NCI-H774 (cell line): ENCODE measurements at places on chromosomes 12 and 14.
A peak's percentile ranks its signal among the peaks of the same experiment; 100 is the strongest.

DNA sequence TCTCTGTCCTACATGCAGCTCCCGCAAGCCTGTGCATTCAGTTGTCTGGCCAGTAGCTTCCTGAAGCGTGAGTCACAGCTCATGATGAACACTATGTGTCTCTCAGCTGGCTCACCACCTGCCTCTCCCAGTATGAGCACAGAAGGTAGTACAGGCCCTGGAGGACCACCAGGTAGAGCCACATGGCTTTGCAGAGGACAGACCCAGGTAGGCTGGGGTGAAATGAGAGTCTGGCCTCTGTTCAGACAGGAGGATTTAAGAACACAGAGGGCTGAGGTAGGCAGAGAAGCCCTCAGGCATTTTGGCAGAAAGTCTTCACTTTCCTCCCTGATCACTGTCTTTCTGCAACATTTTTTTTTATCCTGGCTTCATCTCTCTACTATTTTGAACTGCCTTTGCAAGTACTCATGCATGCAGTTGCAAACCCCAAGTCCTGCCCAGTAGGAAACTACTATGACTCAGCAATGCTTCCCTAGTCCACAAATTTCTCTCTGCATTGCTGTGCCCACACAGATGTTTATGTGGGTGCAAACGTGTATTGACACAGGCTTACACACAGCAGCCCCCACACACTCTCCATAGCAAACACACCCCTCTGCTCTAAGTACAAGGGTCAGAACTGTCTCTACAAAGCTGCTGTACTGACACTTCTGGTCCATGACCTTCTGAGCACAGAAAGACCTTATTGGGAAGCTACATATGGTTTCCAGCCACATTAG lies 7.2 kb upstream of the SDR9C7 start:
- DNase-seq, result no peak

DNA sequence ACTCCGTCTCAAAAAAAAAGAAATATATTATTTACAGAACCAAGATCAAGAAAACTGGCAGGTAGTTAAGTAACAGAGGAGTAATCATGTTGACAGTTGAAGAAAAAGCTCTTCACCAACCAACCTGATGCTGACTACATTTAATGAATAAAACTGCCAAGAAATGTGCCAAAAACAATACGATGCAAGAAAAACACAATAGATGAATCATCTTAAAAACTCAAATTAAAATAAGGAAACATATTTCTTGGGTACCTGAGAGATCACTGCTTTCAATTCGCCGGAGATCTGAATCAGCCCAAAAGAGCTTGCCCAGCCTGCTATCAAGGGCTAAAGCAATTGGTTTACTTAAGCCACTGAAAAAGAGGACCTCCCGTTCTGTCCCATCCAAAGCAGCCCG lies 76.4 kb downstream of the BCL2L14 start:
- DNase-seq, result no peak

- no peak for DNase-seq
These were observed at the start of gene SLC2A14 for GRCh38 chr12:7872566-7873319. SLC2A14 (minus strand) TSS chr12:7872915; CDS start chr12:7869880, 3,035 bp downstream.

- no peak for DNase-seq
These were observed 891 bp downstream of the RPS6KL1 start for GRCh38 chr14:74921987-74922751.

DNA sequence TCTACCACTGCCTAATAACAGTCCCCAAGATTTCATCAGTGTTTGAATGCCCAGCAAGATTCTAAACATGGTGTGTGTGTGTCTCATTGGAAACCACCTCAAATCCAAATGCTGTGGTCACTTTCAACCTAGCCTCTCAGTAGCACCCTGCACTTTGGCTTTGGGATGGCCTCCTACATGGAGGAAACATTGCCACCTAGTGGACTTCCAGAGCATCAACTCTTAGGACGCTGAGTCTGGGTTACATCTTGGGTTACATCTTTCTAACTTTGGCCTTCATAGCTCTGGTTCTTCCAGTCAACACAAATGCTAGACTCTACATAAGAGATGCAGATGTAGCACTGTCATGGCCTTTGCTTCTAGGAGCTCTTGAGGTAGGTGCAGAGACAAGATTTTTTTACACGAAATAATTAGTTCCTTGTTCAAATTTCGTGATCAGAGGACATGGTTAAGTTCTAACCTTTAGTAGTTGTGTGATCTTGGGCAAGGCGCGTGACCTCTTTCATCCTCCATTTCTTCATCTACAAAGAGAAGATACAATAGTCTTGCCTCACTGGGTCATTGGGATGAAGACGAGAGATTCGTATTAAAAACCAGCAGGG lies 113.5 kb upstream of the VASH1 start:
- peak; percentile 7 for DNase-seq

GRCh38 chr14:93717668-93718320 lies 70.5 kb downstream of the PRIMA1 start:
- DNase-seq, result no peak

GRCh38 chr14:23567186-23568020 lies at the start of gene AP1G2:
AP1G2 (minus strand) TSS chr14:23567791; CDS start chr14:23567314, 477 bp downstream.
- DNase-seq, result peak; percentile 91

DNA sequence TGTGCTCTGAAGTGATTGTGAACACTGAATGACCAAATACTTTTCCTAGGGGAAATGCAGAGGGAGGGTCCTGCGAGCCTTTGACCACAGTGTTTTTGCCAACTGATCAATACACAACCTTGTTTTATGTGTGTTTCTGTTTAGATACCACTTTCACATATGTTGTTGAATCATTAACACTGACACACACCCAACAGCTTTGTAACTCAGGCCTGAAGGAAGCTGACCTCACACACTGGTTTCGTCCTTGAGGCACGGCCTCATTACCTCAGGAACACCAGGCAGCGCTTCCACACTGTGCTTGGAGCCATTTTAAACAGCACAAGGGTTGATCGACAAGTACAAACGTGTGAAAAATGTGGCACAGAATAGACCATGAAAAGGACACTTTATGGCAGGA lies 60.0 kb downstream of the PPFIBP1 start:
- no peak for DNase-seq

DNA sequence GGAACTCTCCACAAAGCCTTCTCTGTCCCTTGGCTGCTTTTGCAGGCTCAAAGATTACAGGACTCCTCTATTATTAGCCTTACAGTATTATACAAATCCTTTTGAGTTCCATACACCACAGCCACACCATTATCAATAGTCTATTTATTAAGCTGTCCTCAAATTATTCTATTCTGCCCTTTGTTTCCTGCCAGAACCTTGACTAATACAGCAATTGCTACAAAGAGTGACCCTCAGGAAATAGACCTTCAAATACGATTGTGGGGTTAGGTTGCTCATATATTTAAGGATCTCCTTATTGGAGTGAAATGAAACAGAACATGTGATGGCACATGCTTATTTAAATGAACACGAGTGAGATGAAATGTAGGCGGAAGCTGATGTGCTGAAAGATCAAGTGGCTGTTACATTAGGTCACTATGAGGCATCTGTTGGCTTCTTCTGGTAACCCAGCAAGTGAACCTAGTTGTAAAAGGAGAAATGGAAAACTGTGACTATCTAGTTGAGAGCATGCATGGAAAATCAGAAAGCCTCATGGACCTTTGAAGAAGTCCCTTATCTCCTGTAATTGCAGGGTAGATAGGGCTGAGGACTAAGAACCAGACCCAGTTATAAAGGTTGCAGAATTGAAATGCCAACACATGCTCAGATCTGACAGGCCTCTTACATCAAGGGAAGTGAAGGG lies 75.5 kb downstream of the AVPR1A start:
- no peak for DNase-seq

- no peak for DNase-seq
These were observed 6.2 kb downstream of the COA8 start for GRCh38 chr14:103568952-103569351.

GRCh38 chr12:116924558-116925453 lies 14.1 kb downstream of the FBXW8 start:
- DNase-seq, result no peak

GRCh38 chr14:71373773-71374172 lies 466.5 kb downstream of the PCNX1 start:
- DNase-seq, result no peak

DNA sequence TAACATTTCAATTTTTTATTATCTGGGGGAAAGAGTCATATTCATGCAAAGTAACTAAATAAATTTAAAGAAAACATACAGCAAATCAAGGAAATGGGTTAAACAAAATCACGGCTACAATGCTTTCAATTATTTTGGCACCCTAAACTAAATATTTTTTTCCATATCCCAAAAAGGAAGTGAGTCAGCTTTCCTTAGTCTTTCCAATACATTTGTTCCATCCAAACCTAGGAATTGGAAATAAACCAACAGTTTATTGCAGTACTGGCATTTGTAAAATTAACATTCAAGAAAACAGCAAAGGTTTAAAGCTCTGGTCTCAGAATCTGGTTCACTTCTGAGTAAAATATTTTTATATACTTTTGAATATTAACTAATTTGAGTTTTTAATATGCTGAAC lies 89.2 kb downstream of the BCL2L14 start:
- no peak for DNase-seq

DNA sequence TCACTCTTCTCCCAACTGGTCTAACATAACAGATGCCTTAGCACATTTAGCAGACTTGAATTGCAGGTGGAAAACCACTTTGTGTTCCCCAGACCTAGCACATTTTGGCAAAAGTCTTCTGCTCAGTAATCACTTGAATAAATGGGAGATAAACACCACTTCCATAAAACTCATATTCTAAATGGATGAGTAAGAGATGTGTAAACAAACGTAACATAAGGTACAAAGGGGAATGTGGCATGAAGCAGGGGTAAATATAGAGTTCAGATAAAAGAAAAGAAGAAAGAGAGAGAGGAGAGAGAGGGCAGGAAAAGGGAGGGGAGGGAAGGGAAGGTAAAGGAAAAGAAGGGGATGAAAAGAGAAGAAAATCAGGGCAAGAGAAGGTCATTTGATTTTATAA lies 17.0 kb upstream of the KERA start:
- DNase-seq, result peak; percentile 17

DNA sequence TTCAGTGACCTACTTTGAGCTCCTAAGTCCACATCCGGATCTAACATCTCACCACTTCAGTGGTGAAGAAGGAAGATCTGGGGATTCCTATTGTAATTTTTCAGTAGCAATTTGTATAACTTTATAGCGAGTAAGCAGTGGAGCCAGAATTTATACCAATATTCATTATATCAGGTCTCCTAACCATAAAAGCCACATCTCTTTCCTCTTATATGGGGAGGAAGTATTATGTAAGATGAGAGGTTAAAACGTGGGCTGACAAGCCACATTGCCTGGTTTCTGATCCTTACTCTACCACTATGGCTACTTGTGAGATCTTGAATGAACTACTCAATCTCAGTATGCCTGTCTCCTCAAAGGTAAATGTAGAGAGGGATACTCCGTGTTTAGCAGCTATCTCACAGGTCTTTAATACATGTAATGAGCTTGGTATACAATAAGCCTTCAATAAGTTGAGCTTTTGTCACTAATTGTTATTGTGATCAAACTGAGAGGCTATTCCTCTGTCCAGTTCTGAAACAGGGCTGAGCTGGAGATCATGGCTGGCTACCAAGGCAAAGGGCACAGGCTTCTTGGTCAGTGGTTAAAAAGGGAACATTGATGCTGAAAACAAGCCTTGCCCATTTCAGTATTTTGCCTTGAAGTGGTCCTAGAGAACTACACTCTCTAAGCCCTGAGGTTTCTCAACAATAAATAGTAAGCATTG lies 3.3 kb upstream of the TMEM117 start:
- DNase-seq, result no peak

- DNase-seq, result no peak
These were observed 985.7 kb upstream of the FBXO33 start for GRCh38 chr14:40417777-40418401.

DNA sequence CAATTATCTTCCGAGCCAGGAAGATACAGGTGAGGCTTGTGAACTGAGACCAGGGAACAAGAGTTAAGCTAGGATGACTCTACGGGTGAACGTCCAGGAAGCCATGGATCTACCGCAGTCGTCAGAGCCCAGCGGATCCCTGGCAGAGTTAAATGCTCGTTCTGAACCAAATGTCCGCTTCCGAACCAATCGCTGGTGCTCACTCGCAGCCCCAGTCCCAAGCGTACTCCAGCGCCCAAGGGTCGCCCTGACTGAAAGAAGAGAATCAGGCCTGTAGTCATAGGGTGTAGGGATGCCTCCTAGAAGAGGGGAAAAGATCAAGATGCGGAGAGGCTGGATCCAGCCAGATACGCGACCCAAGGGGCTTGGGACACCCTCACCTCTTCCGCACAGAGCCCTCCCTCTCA lies 283 bp downstream of the VIPAS39 start:
- DNase-seq, result no peak

- no peak for DNase-seq
These were observed 27.6 kb downstream of the EML5 start for GRCh38 chr14:88765130-88765529.

- no peak for DNase-seq
These were observed 482.0 kb downstream of the SNAPC1 start for GRCh38 chr14:62244221-62244620.

DNA sequence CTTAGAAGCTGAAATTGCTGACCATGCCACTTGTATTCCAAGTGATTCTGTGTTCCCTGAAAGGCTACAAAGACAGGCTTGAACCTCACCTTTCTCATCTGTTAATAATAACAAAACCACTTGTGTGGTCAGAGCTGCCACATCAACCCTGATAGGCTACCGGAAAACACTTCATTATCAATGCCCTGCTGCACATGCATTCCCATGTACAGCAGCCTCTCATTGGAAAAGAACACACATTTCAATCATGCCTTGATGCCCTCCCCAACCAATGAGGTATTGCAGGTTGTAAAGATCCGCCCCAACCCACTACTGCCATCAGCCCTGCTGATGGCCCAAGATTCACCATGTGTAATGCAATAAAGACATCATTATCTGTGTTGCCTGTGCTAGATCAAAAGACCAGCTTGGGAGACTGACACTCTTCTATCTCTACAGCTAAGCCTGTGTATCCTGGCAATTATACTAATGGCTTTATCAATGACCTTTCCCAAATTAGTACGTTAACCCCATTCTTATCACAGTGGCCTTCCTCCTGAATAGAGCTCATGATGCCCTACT lies 2.8 kb downstream of the GPR19 start:
- no peak for DNase-seq

- DNase-seq, result no peak
These were observed 20.4 kb downstream of the ASPG start for GRCh38 chr14:104105822-104106470.

DNA sequence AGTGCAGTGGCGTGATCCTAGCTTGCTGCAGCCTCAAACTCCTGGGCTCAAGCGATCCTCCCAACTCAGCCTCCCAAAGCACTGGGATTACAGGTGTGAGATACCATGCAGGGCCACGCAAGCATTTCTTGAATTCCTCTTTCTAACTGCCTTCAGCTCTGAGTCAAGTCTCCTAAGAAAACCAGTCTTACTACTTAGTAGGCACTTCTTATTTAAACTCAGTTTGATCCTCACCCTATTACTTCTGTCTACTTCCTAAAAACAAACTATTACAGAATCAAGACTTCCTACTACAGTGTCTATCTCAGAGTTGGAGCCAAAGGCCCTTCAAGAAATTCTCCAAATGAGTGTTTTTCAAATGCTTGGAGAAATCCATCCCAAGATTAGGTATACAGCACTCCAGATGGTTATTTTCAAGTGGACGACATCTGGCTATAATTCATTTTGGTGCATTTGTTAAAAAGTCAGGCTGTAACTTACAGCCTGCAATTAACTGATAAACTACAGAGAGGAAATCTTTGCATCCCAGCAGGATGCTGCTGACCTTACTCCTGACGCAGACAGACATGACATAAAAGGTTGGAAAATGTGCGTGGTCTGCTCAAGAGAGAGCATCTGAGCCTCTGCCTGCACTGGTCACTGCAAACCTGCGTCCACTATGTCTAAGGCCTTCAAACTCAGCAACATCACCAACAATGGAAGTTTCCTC lies 34.7 kb downstream of the SSH1 start:
- DNase-seq, result no peak

- no peak for DNase-seq
These were observed 8.8 kb downstream of the GPR33 start for GRCh38 chr14:31479027-31479426.
